ENCODE measurements at places on chromosomes 4 and X. TPM values are rescaled to one million over a fixed set of nuclear protein-coding genes. Genes with fewer than 3 reads are reported as not detected.

- DNase-seq, result no peak
These were observed 219.1 kb downstream of the FGF13 start for GRCh38 chrX:138492371-138492770.

DNA sequence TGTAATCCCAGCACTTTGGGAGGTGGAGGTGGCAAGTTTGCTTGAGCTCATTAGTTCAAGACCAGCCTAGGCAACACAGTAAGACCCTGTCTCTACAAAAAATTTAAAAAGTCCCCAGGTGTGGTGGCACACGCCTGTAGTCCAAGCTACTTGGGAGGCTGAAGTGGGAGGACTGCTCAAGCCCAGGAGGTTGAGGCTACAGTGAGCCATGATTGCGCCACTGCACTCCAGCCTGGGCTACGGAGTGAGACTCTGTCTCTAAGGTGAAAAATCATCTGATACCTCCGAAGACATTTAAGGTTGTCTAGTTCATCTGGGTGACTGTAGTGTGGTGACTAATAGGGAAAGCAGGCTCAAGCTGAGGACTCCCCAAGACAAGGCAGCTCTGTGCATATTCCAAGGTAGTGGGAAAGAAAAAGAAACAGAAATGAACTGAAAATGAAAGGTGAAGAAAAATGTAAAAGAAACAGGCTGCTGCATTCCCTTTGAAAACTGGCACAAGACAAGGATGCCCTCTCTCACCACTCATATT is 23.3 kb downstream of the FRYL start:
- DNase-seq, result no peak

DNA sequence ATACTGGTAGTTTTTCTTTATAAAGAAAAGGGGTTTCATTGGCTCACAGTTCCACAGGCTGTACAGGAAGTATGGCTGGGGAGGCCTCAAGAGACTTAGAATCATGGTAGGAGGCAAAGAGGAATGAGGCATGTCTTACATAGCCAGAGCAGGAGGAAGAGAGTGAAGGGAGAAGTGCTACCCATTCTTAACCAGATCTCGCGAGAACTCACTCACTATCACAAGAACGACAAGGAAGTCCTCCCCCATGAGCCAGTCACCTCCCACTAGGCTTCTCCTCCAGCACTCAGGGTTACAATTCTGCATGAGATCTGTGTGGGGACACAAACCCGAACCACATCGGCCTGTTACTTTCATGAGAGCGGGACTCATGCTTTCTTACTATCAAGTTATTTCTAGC is 240.5 kb downstream of the TENM3 start:
- no peak for DNase-seq

- DNase-seq, result no peak
These were observed 34.0 kb upstream of the CYBB start for GRCh38 chrX:37745835-37746217.

GRCh38 chr4:73947239-73947985 is 34.4 kb downstream of the PF4 start:
- no peak for DNase-seq

DNA sequence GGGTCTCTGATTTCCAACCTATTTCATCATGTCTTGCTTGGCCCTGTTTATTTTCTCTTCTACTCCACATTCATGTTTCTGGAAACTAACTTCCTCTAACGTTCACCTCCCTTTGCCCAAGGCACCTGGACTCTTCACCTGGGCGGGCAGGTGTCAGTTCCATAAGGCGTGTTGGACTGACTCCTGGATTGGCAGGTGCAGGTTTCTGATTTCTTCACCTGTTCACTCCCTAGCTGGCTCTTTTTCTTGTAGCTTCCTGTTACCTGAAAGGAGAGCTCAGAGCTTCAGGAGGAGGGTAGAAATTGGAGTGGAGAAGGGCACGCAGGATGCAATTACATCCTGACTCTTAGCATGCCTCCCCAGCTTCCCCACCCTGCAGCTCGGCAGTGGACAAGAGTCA is 350.8 kb upstream of the KLF3 start:
- DNase-seq, result no peak

DNA sequence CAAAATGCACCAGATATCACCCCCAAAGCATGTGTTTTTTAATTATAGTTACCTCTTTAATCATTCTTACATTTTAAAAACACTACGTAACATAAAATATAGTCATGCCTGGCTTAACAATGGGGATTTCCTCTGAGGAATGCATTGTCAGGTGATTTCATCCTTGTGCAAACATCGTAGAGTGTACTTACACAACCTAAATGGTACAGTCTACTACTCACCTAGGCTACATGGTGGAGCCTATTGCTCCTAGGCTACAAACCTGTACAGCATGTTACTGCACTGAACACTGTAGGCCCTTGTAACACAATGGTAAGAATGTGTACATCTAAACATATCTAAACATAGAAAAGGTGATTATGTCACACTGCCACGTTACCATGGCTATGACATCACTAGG is 208.6 kb downstream of the SPOCK3 start:
- DNase-seq, result no peak

The CENPVL2 gene
- total RNA-seq, result not detected
